Myocyte (in vitro differentiated cells): ENCODE measurements at places on chromosomes 13 and 19. TPM values are rescaled to one million over a fixed set of nuclear protein-coding genes. Genes with fewer than 3 reads are reported as not detected.

Gene KLK2
- not detected in 2 replicates for total RNA-seq

Gene ZNF430
- 6.7 TPM in 2 replicates for total RNA-seq

Gene DOCK6
- 10.1 and 12.7 TPM in 2 replicates for total RNA-seq

Gene CYP4F12
- total RNA-seq, result not detected in 2 replicates

Gene DACH1
- 0.03 TPM in 1 of 2 replicates, not detected in the other for total RNA-seq

Gene SPRED3
- total RNA-seq, result 0.83 and 1.5 TPM in 2 replicates

Gene ZNF844
- 3.1 and 4.0 TPM in 2 replicates for total RNA-seq

Gene ZNF724
- total RNA-seq, result 2.7 and 5.7 TPM in 2 replicates

Gene PNMA8C
- total RNA-seq, result 0.05 and 0.10 TPM in 2 replicates

Gene ZNF835
- total RNA-seq, result not detected in 2 replicates

Gene CYP2B6
- not detected in 2 replicates for total RNA-seq

Gene PRTN3
- total RNA-seq, result not detected in 2 replicates

Gene COL5A3
- 75.3 and 93.4 TPM in 2 replicates for total RNA-seq
